ENCODE measurements at places on chromosomes 13 and 19.
A peak's percentile ranks its signal among the peaks of the same experiment; 100 is the strongest.

DNA sequence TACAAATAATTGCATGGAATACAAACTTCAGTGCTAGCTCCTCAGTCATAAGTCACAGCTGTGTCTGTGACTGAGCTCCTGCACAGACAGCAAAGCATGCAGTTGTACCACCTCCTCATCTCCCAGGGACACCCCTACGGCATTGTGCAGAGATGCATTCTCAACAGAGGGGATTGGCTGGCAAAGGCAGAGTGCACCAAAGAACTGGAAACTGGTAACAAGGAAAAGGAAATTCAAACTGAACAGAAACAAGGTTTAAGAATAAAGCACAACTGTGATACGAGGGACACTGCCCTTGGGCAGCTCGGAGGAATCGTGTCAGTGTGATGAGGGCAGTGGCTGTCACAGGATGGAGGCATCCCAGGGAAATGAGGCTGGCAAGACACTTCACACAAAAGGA lies 126.1 kb upstream of the SOX1 start:
- no peak for DNase-seq

- DNase-seq = no peak
Measured at GRCh38 chr19:9940778-9941177, 4.5 kb upstream of the OLFM2 start.

- DNase-seq = peak; percentile 15
Measured at GRCh38 chr19:49363268-49364082, at the start of gene DKKL1. Gene DKKL1 (plus strand): TSS chr19:49363877. CDS start chr19:49363999, 122 bp downstream.

- DNase-seq = no peak
Measured at GRCh38 chr13:28476919-28477708, 17.8 kb downstream of the FLT1 start.

GRCh38 chr19:13176345-13176744 lies 26.1 kb downstream of the IER2 start:
- no peak for DNase-seq

DNA sequence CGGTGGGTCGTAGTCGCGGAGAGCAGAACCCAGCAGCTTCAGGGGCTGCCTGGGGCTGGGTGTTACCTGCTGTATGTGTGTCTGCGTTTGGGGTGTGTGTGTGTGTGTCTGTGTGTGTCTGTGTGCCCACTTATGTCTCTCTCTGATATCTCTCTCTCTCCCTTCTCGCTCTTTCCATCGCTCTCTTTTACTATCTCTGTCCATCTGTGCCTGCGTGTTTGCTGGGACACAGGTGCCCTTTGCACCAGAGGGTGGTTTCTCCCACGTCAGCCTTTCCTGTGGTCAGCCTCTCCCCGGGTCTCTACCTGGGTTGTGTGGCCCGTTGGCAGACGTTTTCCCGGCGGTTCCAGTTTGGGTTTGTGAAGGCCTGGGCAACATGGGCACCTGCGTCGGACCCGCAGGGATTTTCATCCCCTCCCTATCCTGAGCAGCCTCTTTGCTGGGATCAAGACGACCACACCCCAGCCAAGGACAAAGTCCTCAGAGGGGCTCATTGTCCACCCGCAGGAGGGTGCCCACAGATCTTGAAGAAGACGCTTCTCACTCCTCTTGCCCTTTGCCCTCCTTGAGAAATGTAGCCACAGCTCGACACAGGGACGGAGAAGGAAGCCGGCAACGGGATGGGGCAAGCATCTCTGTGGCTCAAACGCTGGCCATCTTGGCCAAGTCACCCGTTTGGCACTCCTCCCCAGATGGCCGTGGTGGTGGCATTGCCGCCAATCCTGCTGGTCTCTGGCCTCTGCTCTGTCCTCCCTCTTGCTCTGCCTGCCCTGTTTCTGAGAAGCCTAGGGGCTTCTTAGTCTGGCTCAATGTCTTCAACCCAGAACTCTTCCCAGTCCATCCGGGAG lies 43.3 kb downstream of the ZNF146 start:
- no peak for DNase-seq

DNA sequence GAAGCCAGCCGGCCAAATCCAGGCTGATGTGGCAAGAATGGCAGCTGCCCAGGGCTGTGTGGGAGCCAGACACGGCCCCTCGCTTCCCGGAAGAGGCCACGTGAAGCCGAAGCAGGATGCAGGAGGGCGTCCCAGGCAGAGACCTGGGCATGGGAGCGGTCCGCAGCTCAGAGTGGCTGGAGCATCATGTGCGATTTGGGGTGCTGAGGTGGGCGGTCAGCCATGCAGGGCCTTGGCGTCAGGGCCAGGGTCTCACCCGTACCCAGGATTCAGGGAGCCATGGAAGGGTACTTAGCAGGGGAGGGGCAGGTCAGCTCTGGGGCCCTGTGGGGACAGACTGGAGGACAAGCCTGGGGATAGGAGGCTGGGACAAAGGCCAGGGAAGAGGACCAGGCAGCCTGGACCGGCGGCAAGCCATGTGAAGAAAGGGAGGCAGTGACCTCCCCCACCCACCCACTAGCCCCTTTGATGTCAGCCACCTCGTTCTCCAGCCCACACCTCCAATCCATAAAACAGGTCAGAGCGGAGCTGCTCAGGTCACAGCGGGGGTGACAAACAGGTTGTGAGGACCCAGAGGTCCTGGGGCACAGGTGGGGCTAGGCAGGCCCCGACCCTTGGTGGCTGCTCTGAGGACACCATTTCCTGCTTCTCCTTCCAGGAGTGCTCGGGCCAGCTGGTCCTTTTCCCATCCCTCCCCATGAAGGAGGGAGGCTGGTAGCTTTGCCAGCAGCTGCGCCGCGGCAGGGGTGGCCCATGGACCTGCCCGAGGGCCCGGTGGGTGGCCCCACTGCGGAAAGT lies 2.3 kb downstream of the KASH5 start:
- no peak for DNase-seq

- no peak for DNase-seq
Measured at GRCh38 chr13:97639236-97639635, 205.3 kb downstream of the RAP2A start.

DNA sequence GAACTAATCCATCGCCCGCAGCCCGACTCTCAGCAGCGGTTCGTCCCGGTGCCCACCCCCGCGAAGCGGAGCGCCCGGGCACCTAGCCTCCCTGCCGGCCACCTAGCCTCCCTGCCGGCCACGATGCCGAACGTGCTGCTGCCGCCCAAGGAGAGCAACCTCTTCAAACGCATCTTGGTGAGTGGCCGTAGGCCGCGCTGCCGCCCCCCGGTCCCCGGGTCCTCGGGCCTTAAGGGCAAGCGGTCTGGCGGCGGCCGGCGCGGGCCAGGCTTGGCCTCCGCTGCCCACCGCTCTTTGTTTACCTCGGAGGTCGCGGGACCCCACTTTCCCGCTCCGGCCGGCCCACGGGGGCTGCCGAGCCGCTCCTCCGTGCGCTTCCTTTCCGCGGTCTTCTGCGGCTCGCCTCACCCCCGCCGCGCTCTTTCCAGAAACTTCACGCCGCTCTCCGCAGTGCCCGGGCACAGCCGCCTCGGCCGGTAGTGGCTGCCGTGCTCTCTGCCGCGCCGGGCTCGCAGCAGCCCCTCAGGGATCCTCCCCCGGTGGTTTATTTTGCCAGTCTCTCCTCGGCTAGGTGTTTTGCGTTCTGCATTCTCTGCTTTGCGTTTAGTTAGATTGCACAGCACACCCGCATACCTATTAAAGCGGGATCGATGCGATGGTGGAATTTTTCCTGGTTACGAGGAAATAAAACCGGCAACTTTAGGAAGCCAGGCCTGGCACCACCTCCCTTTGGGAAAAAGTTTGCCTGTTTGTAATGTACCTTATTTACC lies 524 bp downstream of the NAA16 start:
- DNase-seq = peak; percentile 33

DNA sequence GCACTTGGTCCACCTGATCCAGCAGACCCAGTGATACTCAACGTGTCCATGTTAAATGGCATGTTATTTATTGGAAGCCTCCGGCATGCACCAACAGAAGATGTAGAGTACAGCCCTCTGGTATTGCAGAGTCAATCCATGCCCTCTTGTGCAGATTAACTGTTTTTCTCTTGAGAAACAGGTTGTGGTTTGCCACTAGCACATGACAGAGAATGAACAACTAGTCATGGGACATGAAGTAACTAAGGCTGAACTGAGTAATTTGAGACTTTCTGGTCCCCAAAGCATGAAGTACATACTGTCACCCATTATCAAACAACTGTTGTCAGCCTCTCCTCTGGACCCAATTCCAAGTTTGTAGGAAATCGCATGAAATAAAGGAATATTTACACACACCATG lies 3.2 kb downstream of the ZNF562 start:
- no peak for DNase-seq

DNA sequence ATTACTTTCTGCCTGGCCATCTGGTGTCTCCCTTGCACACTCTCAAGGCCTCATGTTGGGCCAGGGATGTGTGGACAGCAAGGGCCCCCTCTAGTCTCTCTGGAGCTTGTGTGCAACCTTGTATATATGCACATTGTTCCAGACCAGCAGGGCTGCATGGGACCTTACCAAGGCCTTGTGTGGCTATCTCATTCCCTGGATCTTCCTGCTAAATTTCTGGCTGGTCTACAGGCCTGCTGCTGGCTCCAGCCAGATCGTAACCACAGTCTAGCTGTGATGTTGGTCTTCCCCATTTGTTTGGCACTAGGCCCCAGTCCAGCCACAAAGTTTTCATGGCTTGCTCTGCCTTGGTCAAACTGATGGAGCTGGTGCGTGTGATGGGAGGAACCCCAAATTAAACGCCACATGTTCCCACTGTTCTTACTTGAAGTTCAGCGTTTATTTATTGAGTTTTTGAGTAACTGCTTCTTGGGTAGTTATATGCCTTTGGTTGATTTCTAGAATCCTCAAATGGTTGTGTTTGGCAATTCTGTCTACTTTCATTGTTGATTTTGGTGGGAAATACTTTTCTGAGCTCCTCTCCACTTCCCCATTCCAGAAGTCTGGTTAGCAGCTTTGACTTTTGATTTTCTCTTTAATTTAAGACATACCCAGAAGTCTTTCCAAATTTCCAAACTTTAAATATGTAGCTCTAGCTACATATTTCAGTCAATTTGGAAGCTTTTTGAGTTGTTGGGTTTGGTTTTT lies 56.4 kb downstream of the SIPA1L3 start:
- DNase-seq = no peak

GRCh38 chr13:25177636-25178035 lies 5.5 kb upstream of the AMER2 start:
- DNase-seq = no peak

- DNase-seq = peak; percentile 74
Measured at GRCh38 chr19:13172346-13173138, 22.3 kb downstream of the IER2 start.

DNA sequence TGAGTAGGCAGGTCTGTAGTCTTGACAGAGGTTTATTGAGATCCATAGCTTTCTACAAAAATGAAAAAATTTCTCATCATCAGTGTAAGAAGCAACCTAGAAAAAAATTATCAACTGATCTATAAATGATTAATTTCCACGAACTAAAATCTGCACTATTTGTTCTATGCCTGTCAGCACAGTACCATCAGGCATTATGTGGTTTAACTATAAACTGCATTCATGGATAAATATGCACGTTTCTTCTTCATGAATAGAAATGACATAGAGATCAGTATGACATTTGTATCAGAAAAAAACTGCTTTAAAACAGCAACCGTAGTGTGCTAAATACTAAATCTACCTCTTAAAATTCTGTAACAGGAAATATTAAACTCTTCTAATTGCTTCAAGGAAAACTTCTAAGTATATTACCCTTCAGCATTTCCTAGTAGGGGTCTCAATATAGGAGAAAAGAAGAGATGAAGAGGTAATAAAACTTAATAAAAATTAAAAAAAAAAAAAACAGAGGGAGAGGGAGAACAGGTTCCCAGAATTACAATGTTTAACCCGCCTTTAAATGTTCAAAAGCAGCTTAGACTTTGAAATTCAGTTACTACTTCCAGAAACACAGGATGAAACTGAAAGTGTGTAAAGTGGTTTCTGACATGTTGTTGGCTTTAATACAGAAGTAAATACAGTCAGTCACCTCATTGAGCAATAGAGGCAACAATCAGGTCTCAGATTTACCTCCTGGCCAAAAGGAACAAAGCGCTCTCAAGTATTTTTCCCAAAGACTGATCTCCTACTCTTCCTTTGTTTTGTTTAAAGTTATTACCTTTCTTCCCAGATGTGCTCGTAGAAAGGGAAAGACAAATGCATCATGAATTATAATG lies 144.4 kb downstream of the DIAPH3 start:
- no peak for DNase-seq

GRCh38 chr13:27765650-27766049 lies 26.6 kb upstream of the GSX1 start:
- no peak for DNase-seq

DNA sequence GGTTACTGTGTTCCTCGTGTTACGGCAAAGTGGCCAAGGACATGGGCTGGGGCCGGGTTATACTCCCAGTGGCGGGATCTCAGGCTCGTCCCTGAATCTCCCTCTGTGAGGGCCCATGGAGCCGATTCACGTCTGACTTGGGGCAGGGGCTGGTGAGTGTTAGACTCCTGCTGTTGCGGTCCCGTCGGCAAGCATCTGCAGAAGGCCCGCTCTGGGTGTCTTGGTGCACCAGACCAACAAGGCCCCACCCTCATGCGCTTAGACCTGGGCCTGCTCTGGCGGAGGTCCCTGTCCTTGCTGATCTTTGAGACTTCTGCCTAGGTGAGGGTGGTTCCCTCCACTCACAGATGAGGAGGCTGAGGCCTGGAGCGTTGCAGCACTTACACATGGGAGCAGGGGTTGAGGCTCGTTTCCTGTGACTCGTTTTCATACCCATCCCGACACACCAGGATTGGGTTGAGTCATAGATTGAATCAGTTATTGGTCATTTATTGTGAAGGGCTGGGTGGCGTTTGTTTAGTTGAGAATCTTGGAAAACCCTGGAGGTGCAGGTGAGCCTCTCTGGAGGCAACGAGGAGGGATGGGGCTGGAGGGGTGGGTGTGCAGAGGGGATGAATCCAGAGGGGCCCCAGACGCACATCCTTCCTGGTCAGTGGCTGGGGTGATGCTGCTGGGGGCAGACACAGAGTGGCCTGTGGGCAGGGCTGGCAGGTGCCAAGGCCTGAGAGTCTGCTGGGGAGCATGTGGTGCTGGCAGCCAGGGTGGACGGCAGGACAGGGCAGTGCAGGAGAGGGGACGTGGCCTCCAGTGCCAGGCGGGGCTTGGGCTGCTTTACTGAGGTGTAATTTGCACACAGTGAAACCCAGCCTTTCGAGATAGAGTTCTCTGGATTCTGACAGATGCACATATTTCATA lies 4.6 kb downstream of the EPN1 start:
- DNase-seq = no peak

- no peak for DNase-seq
Measured at GRCh38 chr13:36190771-36191170, 23.6 kb downstream of the SOHLH2 start.

GRCh38 chr19:52735734-52736133 lies 890 bp upstream of the ZNF611 start:
- no peak for DNase-seq

- DNase-seq = no peak
Measured at GRCh38 chr13:49357694-49358093, 86.2 kb downstream of the CAB39L start.
